ENCODE measurements at places on chromosomes 12 and 14.

- DNase-seq: no peak
Observed at GRCh38 chr12:57169969-57170368, 22.6 kb upstream of the LRP1-AS start.

GRCh38 chr12:10623131-10623530 is 9.7 kb upstream of the MAGOHB start:
- no peak for DNase-seq

DNA sequence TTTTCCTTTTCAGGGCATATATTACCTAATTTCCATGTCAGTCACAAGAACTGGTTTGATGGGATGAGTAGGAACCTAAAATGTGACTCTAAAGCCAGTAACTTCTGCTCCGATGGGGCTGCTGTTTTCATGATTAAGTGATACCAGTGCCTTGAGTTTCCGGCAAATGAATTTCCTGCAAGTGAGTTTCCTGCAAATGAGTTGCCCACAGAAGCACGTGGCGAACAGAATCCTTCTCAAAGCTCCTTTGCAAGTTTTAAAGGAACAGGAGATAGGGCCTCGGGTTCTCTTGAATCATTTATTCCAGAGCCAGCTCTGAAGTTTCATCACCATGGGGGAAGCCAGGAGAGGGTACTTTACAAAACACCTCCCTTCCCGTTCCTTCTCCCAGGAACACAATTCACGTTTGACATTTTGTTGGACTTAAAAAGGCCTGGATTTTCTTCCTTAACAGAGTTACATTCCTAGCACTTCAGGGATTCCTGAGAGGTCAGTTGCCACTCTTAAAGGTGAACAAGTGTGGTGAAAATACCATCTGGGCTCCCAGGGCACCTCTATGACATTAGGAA is 2.2 kb upstream of the PPTC7 start:
- no peak for DNase-seq

GRCh38 chr14:24172261-24172860 is 481 bp downstream of the REC8 start:
- no peak for DNase-seq

GRCh38 chr12:49716553-49716952 is 9.3 kb upstream of the FMNL3 start:
- DNase-seq: no peak
